ENCODE measurements at places on chromosomes 7 and 10.

DNA sequence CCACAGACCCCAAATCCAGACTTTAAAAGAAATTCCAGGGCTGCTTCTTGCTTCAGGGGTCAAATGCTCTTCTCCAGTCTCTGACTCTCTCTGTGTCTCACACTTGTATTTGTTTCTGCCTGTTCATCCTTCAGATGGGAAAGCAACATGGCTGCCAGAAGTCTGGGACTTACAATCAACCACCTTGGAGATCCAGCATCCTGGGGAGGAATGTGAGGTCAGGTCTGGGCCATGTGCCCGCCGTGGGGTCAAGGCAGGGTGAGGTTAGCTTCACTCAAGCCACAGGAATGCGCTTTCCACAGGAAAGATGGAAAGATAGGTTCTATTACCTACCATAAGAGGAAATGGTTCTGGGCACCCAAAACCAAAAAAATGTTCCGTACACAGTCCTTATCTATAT is 34.3 kb upstream of the NPVF start:
- no peak for DNase-seq

GRCh38 chr10:132627666-132628531 is 90.3 kb downstream of the INPP5A start:
- no peak for DNase-seq

DNA sequence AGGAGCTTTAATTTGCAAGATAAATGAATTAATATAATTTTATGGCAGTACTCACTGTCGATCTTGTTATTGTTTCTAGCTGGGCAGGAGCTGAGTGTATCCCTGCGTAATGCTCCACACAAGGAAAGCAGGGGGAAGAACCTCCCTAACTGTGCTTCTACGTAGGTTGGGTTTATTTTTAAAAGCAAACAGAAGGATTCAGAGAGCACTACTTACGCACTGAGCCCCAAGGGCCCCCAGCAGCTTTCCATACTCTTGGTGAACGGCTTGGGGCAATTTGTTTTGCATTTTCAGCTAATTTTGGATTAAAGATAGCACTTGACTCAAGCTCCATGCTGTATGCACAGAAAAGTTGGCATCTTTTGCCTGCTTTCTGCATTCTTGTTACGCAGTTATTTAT is 9.6 kb downstream of the DUSP5 start:
- no peak for DNase-seq

DNA sequence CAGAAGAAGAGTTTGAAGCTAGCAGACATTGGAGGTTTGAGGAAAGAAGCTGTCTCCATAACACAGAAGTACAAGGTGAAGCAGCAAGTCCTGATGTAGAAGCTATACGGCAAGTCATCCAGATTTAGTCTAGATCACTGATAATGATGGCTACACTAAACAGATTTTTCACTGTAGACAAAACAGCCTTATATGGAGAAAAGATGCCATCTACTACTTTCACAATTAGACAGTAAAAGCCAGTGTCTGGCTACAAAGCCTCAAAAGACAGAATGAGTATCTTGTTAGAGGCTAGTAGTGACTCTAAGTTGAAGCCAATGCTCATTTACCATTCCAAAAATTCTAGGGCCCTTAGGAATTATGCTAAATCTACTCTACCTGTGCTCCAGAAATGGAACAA is 85.1 kb downstream of the SNX13 start:
- no peak for DNase-seq

DNA sequence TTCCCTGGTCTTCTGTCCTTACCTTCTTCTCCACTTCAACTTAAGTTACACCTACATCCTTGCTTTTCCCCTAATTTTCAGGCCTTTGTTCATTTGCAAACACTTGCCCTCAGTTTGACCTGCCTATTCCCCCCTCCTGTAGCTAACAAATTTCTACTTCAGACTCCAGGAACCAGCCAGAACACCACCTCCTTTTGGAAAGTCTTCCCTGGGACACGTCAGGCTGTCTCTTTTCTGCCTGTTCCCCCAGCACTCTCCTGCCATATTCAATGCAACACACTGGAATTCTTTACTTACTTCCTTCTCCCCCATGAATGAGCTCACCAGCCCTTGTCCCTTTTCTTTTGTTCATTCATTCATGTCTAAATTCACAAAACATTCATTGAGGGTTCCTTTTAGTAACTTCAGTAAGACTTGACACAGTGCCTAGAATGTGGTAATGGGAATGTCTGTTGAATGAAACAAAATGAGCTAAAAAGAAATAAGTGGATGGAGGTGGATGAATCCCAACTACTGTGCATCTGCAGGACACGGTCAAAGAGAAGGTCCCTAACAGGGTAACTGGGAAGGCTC is 478.0 kb downstream of the KCNMA1 start:
- DNase-seq: no peak
